ENCODE measurements at places on chromosomes 3 and 15. TPM values are rescaled to one million over a fixed set of nuclear protein-coding genes. Genes with fewer than 3 reads are reported as not detected.

Gene MLF1
- total RNA-seq, result 6.6 TPM

Gene PLA1A
- 0.18 TPM for total RNA-seq

Gene TBC1D21
- total RNA-seq, result not detected

Gene GOLGA8Q
- total RNA-seq, result 0.18 TPM

Gene MYO5C
- 7.0 TPM for total RNA-seq

Gene TICRR
- total RNA-seq, result 2.6 TPM

Gene ONECUT1
- not detected for total RNA-seq

Gene CSNK1G1
- 29.5 TPM for total RNA-seq

Gene NAA80
- 1.5 TPM for total RNA-seq

Gene UQCC5
- total RNA-seq, result 11.6 TPM

Gene FBXO40
- not detected for total RNA-seq

Gene INSYN1
- total RNA-seq, result 0.56 TPM

Gene SLC9C1
- total RNA-seq, result 0.09 TPM

Gene GJD2
- total RNA-seq, result not detected

Gene GPX1
- 330 TPM for total RNA-seq

Gene TIGIT
- not detected for total RNA-seq

Gene TMIE
- total RNA-seq, result 0.19 TPM

Gene GP9
- total RNA-seq, result not detected

Gene RASGRF1
- not detected for total RNA-seq

Gene ABI3BP
- 9.2 TPM for total RNA-seq

Gene GHSR
- not detected for total RNA-seq

Gene CCDC54
- total RNA-seq, result not detected

Gene BFSP2
- not detected for total RNA-seq

Gene SHC4
- 0.54 TPM for total RNA-seq

Gene SYNPR
- total RNA-seq, result not detected

Gene BRPF1
- total RNA-seq, result 23.7 TPM

Gene SEMA7A
- 2.0 TPM for total RNA-seq

Gene GOLGA8R
- 1.9 TPM for total RNA-seq

Gene FBN1
- total RNA-seq, result 315 TPM

Gene DNAH1
- total RNA-seq, result 1.8 TPM

Gene GPR62
- total RNA-seq, result under 0.01 TPM

Gene MFSD1
- 56.1 TPM for total RNA-seq

Gene FYCO1
- 18.9 TPM for total RNA-seq

Gene BCL2A1
- 0.19 TPM for total RNA-seq

Gene KLF15
- total RNA-seq, result 0.63 TPM

Gene SLC4A7
- 96.3 TPM for total RNA-seq

Gene NTRK3
- under 0.01 TPM for total RNA-seq

Gene ARL14
- total RNA-seq, result not detected

Gene PLSCR2
- total RNA-seq, result 0.18 TPM

Gene DNAH12
- under 0.01 TPM for total RNA-seq

Gene SI
- not detected for total RNA-seq

Gene CSPG5
- total RNA-seq, result 0.45 TPM

Gene IMPG2
- total RNA-seq, result 0.54 TPM

Gene ITPKA
- total RNA-seq, result 0.66 TPM

Gene RTP3
- total RNA-seq, result not detected

Gene ZCWPW2
- 0.18 TPM for total RNA-seq

Gene SEMA3G
- 27.2 TPM for total RNA-seq

Gene CEP70
- 13.9 TPM for total RNA-seq

Gene SH3BP5
- total RNA-seq, result 98.2 TPM

Gene XCR1
- total RNA-seq, result not detected

Gene SAMMSON
- total RNA-seq, result not detected
